ENCODE measurements at places on chromosomes 11 and 22. TPM values are rescaled to one million over a fixed set of nuclear protein-coding genes. Genes with fewer than 3 reads are reported as not detected.
A peak's percentile ranks its signal among the peaks of the same experiment; 100 is the strongest.

DNA sequence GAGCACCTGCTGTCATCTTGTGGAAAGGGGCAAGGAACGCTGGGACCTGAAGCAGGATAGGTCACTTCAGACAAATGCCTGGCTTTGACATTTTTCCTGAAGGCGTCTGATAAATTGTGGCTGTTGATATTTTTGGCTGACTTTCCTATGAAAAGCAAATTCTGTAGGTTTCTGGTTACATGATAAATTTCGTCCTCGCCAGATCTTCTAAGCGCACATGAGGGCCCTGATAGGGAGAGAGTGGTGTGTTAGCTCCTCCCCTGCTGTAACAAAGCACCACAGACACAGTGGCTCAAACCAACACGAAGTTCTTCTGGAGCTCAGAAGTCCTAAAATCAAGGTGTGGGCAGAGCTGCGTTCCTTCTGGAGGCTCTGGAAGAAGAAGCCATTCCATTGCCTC, 19.6 kb downstream of the APOL4 start:
- DNase-seq, result no peak
- H3K27me3 ChIP-seq, result peaks cover 5% of the 10 kb centered on the region
- no peak overlapping the region for H3K27ac ChIP-seq
- peaks cover 4% of the 10 kb centered on the region for H3K36me3 ChIP-seq
- no peak overlapping the region for H3K4me3 ChIP-seq

DNA sequence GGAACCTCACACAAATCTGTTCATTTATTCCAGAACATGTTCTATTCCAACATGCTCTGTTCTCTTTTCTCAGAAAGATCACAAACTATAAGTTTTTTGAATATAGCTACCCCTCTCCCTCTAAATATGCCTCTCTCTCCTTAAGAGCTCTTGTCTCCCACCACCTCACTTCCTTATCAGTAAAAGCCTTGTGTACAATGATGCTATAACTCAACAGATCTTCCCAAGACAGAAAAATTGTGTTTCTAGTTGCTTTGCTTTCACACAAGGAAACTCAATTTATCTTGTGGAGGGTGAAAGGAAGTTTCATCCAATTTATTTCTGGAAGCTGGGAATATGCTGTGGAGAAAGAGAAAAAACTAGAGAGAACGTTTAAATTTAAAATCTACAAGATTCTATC, 64.4 kb downstream of the FAM76B start:
- peaks cover 4% of the 10 kb centered on the region for H3K4me1 ChIP-seq
- no peak for DNase-seq
- H3K36me3 ChIP-seq, result no peaks in the 10 kb centered on the region

DNA sequence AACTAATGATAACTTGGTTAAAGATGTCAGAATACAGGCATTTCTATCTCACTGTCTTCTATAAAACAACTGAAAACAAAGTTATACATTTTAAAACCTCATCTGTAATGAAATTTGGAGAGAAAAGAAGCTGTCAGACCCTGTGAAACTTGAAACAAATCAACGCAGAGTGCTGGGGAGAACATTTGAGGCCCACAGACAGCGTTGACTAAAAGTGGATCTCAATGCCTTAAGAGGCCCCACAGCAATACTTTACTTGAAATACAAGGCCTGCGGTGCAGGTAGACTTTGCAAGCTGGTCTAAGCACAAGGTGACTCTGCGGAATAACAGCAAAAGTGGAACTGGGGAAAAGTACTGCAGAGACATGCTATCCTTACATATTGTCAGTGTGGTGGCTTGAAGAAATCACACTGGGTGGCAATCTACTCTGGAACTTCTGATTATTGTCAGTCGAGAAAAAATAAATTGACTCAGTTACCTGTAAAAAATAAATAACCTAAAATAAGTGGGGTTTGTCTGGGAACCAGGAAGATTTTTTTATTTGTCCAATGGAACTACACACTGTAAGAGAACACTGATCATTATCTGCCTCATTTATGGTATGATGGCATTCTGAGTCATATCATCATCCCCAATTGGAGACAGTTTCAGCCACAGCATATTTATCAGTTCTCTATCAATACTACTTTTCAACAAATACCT, 138.9 kb downstream of the LUZP2 start:
- no peak for DNase-seq
- no peaks in the 10 kb centered on the region for H3K4me1 ChIP-seq
- no peaks in the 10 kb centered on the region for H3K36me3 ChIP-seq
- no peaks in the 10 kb centered on the region for H3K27me3 ChIP-seq

DNA sequence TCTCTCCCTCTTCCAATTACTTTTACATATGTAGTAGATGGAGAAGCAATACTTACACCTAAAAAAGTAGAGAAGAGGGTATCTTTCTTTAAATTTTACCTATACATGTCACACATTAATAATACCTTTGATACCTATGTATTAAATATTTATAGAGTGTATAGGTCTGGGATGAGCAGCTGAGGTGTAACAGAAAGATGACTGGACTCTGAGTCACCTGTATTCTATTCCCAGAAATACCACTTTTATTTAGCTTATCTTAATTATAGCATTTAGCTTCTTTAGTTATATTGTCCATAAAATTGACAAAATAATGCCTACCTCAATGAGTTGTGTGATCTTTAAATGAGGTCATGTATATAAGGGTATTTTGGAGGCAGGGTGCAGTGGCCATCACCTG, 30.6 kb upstream of the YAP1 start:
- H3K4me3 ChIP-seq, result no peak overlapping the region
- no peaks in the 10 kb centered on the region for H3K27me3 ChIP-seq
- no peak for DNase-seq
- no peaks in the 10 kb centered on the region for H3K36me3 ChIP-seq
- no peak overlapping the region for H3K27ac ChIP-seq

DNA sequence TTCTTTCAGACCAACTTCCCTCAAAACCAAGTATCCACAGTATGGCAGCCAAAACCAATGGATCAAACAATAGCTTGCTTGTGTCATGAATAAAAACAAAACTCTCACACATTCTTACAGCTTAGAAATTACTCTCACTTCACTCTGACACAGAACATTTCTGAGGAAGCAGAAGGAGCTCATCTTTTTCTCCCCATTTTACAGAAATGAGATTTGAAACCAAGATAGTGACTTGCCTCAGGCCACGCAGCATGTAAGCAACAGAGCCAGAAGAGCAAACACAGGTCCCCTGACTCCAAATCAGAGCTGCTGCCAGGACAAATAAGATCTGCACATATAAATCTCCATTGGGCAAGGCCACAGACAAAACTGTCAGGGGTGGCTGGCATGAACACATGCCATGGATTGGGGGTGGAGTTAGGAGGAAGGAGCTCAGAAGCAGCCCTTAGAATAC, 64.8 kb downstream of the RAB30 start:
- peaks cover 3% of the 10 kb centered on the region for H3K36me3 ChIP-seq
- peak overlapping the region; percentile 6 for H3K4me3 ChIP-seq
- peak overlapping the region; percentile 45 for H3K27ac ChIP-seq
- H3K4me1 ChIP-seq, result peaks cover 53% of the 10 kb centered on the region
- H3K27me3 ChIP-seq, result no peaks in the 10 kb centered on the region
- no peak for DNase-seq

NTM gene
- not detected for total RNA-seq

KCNE3 gene
- total RNA-seq, result not detected

- peaks cover 13% of the 10 kb centered on the region for H3K27me3 ChIP-seq
- H3K4me3 ChIP-seq, result no peak overlapping the region
- DNase-seq, result no peak
- no peaks in the 10 kb centered on the region for H3K4me1 ChIP-seq
Measured at GRCh38 chr11:11498195-11498594, 123.6 kb downstream of the GALNT18 start.

DNA sequence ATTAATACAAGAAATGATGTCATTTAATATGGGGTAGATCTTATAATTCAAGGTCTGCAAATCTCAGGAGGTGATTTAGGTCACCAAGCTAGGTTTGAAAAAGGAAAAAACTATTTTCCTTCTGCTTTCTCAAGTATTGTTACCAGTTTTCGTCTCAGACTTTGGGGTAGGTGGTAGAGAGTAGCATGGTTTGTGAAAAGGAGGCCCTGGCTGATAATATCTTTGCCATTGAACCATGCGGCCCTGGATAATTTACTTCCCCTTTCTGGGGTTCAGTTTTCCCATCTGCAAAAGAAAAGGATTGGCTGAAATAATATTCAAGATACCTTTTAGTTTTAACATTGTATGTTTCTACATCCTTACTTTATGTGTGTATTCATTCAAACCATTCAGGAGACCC, 92.1 kb downstream of the WNT11 start:
- no peak for DNase-seq
- no peak overlapping the region for H3K27ac ChIP-seq
- H3K36me3 ChIP-seq, result peaks cover 5% of the 10 kb centered on the region

- peaks cover 4% of the 10 kb centered on the region for H3K27me3 ChIP-seq
- no peak overlapping the region for H3K4me3 ChIP-seq
- no peak for DNase-seq
- no peak overlapping the region for H3K27ac ChIP-seq
- no peaks in the 10 kb centered on the region for H3K36me3 ChIP-seq
- no peaks in the 10 kb centered on the region for H3K4me1 ChIP-seq
Measured at GRCh38 chr11:116513278-116513823, 259.4 kb downstream of the BUD13 start.

DNA sequence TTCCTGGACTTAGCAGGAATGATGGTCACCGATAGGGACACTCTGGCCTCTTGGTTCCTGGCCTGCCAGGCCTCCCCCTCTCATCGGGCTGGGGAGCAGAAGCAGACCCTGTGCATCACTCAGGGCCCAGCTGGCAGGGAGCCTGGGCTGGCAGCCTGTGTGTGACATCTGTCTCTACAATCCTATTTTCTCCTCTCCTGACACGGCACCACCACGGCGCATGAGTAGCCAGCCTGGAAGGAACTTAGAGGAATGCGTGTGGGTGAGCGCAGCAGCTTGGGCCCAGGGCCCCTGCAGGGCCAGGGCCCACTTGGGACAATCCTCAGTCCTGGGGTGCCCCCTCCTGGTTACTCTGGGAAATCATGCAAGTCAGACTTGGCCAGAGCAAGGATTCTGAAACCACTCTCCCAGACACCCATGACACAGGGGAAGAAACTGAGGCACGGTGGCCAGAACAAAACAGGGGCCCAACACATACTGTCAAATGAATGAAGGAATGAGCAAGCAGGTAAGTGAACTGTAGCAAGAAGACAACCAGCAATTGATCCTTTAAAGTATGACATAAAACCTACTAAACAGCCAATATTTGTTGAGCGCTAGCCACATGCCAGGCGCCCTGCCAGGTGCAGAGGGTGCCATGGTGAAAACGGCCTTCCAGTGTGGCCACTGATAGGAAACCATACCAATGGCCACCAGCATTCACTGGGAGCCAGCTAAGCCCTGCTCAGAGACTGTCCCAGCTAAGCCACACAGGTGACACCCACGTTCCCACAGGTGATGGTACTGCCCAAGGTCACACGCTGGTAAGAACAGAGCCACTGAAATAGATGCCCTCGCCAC, 13.3 kb downstream of the RSPH14 start:
- no peak overlapping the region for H3K4me3 ChIP-seq
- no peaks in the 10 kb centered on the region for H3K27me3 ChIP-seq

DNA sequence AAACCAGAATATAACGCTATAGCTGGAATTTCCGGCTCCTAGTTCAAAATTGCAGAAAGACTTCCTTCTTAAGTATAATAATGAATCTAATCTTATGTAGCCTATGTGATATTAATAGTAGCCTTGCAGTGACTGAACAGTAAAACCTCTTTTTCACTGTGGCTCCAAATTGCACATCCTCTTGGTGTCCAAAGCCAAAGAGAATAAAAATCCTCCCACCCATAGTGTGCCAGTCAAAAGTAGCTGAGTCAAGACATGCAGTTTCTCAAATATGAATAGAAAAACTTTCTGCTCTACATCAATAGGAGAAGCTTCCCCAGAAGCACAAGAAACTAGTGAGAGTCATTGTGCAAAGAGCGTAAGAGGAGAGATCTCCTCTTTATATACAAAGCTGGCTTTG, 76.0 kb upstream of the PICALM start:
- peak overlapping the region; percentile 86 for H3K27ac ChIP-seq
- no peak overlapping the region for H3K4me3 ChIP-seq
- no peaks in the 10 kb centered on the region for H3K27me3 ChIP-seq
- no peak for DNase-seq
- peaks cover 5% of the 10 kb centered on the region for H3K36me3 ChIP-seq

KCNJ11 gene
- 0.99 TPM for total RNA-seq

DNA sequence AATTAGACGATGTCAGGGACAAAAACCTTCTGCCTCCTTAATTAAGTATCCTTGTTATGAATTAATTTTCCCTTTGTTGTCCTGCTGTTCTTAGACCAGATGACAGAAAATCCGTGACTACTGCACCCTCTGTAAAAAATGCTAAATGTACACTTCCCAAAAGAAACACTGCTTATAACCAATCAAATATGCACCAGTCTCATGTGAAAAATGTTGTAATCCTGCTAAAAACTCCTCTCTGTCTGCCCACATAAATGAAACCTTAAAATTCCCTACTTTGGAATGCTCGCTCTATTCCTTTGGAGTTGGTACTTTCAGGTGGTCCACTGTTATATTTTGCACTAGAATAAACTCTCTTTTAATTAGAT, 366.8 kb upstream of the CCDC179 start:
- no peaks in the 10 kb centered on the region for H3K4me1 ChIP-seq
- no peaks in the 10 kb centered on the region for H3K36me3 ChIP-seq
- no peak overlapping the region for H3K4me3 ChIP-seq
- DNase-seq, result no peak

DBX1 gene
- not detected for total RNA-seq

GRCh38 chr11:26424255-26424654, 92.3 kb downstream of the ANO3 start:
- no peak for DNase-seq
- H3K27ac ChIP-seq, result no peak overlapping the region
- H3K36me3 ChIP-seq, result no peaks in the 10 kb centered on the region

DNA sequence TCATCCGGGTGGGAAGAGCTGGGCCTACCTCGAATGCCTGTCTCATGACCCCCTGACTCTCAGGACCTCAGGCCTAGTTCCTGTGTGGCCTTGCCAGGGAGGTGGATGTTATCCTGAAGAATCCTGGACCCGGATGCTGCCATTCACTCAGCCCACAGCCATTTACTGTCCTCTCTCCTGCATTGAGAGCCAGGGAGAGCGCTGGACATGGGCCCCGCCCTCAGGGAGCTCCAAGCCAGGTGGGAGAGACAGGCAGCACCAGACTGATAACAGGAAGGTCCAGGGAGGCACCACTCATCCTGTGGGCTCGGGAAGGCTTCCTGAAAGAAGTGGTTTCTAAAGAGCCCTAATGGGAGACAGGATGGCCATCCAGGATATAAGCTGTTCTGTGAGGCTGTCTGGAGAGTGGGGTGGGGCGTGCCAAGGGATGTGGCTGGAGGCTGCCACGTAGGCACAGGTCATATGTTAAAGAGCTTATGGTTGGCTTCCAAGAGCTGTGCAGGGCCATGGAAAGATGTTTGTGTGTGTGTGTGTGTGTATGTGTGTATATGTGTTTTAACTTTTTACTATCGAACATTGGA, 8.6 kb downstream of the SERPINH1 start:
- no peaks in the 10 kb centered on the region for H3K27me3 ChIP-seq
- DNase-seq, result no peak
- H3K4me1 ChIP-seq, result peaks cover 8% of the 10 kb centered on the region
- no peak overlapping the region for H3K27ac ChIP-seq
- H3K4me3 ChIP-seq, result no peak overlapping the region
- H3K36me3 ChIP-seq, result no peaks in the 10 kb centered on the region
